Sciatic nerve (tissue), 2 donors: ENCODE measurements at places on chromosomes 3 and 15.

DNA sequence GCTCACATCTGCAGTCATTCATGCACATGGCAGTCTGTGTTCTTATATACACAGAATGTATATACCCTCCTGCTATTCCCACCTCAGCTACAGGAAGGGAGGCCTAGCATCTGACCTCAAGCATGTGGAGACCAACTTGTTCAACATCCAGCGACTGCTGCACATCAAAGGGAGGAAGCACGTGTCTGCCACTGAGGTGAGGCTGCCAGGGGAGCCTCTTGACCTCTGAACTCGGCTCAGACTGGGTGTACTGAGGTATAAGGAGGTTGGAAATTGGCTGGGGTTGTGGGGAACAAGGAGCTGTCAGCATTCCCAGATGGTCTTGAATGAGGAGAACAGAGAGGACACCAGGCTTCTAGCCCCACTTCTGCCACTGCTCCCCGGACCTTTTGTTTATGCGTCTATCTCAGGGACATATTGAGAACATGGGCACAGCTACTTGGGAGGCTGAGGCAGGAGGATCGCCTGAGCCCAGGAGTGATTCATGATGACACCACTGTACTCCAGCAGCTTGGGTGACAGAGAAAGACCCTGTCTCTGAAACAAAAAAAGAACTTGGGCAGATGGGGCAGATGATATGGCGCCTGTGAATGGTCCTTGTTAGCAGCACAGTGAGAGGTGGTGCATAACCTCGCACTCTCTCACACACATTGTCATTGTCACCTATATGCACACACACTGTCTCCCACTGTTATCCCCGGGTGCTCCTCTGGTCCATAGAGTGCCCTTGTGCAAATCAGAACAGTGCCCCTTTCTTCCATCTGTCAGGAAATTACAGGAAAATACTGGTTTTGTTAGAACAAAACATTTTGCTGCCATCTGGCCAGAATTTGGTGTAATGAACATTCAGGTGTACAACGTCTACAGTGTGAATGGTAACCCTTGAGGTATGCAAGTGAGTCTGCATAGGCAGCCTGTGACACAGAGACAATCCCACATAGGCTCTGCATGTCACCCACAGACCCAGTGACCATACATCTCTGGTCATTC lies 5.4 kb downstream of the VILL start:
- peak; percentile 47 for DNase-seq

DNA sequence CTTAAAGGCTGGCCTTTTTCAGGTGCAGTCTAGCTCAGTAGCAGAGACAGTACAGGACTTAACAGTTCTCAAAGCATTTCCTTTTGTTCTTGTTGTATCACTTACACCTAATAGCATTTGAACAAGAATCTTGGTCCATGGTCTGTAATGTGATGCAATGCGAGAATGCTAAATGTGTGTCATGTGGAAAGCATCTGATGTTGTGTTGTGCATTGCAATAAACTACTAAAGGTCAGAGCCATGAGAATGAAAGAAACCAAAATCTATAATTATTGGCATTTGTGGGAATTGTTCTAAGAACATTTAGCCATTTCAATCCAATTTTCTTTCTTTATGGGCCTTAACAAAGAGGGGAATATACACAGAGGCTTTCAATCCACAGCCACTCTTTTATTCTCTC lies 324.5 kb upstream of the ROBO2 start:
- no peak for DNase-seq

DNA sequence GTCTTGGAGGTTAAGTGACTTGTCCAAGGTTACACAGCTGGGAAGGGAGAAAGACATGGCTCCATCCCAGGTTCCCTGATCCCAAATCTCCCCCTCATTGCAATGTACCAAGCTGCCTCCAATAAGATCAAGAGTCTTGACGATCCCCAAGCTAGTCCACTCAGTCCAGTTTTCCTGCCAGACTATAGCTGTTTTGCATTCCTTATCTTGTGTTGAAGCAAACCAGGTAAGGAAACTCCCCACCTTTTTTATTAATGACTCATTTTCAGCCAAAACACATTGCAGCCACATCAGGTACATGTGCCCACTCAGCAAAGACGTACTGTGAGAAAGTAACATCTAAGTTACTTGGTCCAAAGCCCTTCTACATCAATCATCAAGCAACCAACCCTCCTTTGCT lies 41.9 kb downstream of the LIPC start:
- no peak for DNase-seq

DNA sequence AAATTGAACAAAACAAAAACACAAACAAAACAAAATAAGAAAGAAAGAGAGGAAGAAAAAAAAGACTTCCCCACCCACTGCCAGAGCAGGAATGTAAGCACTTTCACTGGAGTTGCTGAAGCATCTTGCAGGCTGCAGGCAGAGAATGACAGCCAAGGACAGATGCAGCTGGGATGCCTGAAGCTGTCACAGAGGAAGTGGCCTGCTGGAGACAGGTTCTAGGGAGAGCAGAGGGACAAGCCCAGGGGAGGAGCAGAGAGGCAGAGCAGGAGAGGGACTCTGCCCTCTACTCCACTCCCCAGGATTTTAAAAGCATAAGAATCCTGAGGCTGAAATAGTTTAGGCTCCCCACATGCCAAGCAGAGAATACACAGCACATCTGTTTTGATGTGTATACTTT lies 326.2 kb downstream of the TUSC7 start:
- no peak for DNase-seq
